ENCODE measurements at places on chromosomes 12 and 14. TPM values are rescaled to one million over a fixed set of nuclear protein-coding genes. Genes with fewer than 3 reads are reported as not detected.

- H3K36me3 ChIP-seq: no peaks in the 10 kb centered on the region
- no peaks in the 10 kb centered on the region for H3K4me1 ChIP-seq
- no peak overlapping the region for H3K4me3 ChIP-seq
- H3K27me3 ChIP-seq: no peaks in the 10 kb centered on the region
- DNase-seq: no peak
Observed at GRCh38 chr14:89672636-89673511, 255.8 kb upstream of the FOXN3 start.

- H3K27ac ChIP-seq: no peak overlapping the region
- DNase-seq: no peak
- no peaks in the 10 kb centered on the region for H3K36me3 ChIP-seq
- H3K27me3 ChIP-seq: no peaks in the 10 kb centered on the region
Observed at GRCh38 chr14:83646228-83646627, 1883.7 kb upstream of the FLRT2 start.

DNA sequence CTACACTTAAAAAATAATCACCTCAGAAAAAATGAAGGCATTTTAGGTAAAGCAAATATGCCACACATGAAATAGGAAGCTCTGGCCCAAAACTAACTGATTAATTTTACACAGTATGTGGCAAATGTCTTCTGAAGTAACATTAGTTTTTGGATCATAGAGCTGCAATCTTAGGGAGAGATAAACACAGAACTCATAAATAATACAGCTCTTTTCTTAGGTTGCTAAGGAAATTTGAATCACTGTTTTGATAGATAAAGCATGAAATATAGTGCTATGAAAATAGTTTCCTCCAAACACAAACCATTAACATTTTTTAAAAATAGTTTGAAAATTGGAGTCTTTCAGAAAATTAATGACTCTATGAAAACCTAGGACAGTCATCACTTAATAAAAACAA, 15.0 kb downstream of the RASSF9 start:
- no peaks in the 10 kb centered on the region for H3K27me3 ChIP-seq
- H3K4me1 ChIP-seq: peaks cover 27% of the 10 kb centered on the region
- H3K36me3 ChIP-seq: no peaks in the 10 kb centered on the region
- no peak overlapping the region for H3K4me3 ChIP-seq
- peak overlapping the region; percentile 54 for H3K27ac ChIP-seq

GRCh38 chr12:12823811-12824210, 10.7 kb downstream of the DDX47 start:
- H3K27me3 ChIP-seq: no peaks in the 10 kb centered on the region
- no peak overlapping the region for H3K27ac ChIP-seq
- H3K4me1 ChIP-seq: peaks cover 11% of the 10 kb centered on the region

GRCh38 chr12:14630793-14631192, 63.1 kb upstream of the PLBD1 start:
- H3K27me3 ChIP-seq: no peaks in the 10 kb centered on the region
- H3K4me1 ChIP-seq: peaks cover 29% of the 10 kb centered on the region
- H3K4me3 ChIP-seq: no peak overlapping the region
- H3K27ac ChIP-seq: no peak overlapping the region
- no peaks in the 10 kb centered on the region for H3K36me3 ChIP-seq

The TAS2R43 gene
- 4.9 TPM for total RNA-seq

The LGR5 gene
- total RNA-seq: 0.52 TPM

The SRRM4 gene
- not detected for total RNA-seq

- no peaks in the 10 kb centered on the region for H3K36me3 ChIP-seq
- H3K27me3 ChIP-seq: no peaks in the 10 kb centered on the region
- H3K27ac ChIP-seq: no peak overlapping the region
Observed at GRCh38 chr12:42631513-42631912, 42.0 kb upstream of the PRICKLE1 start.

The GNPNAT1 gene
- 9.6 TPM for total RNA-seq

GRCh38 chr12:2812290-2813213, at the start of gene ITFG2:
Gene ITFG2 (plus strand): TSS chr12:2812668. CDS start chr12:2812761, 93 bp downstream.
- peaks cover 2% of the 10 kb centered on the region for H3K36me3 ChIP-seq
- H3K27me3 ChIP-seq: no peaks in the 10 kb centered on the region
- peaks cover 19% of the 10 kb centered on the region for H3K4me1 ChIP-seq
- H3K4me3 ChIP-seq: peak within 1 kb of the TSS; percentile 69

DNA sequence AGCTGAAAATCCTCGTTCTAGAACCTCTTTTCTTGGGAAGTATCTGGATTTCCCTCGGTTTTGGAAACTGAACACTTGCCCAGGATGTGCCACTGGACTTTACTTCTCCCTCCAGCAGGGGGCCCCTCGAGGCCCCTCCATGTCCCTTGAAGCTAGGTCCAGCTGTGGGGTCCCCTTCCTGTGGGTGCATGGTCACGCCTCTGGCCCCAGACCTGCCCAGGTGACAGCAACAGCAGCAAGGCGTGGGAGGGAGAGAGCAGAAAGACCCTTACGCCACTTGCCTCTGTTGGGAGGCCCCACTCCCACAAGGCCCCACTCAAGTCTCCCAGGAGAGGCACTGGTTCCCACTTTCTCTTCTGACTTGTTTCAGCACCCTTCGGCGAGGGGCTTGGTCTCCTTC, 3.1 kb downstream of the SLC25A29 start:
- H3K36me3 ChIP-seq: no peaks in the 10 kb centered on the region
- no peaks in the 10 kb centered on the region for H3K27me3 ChIP-seq
- DNase-seq: no peak

The ZNF705A gene
- total RNA-seq: not detected

- no peak for DNase-seq
- no peak overlapping the region for H3K27ac ChIP-seq
- no peak overlapping the region for H3K4me3 ChIP-seq
- H3K4me1 ChIP-seq: no peaks in the 10 kb centered on the region
- no peaks in the 10 kb centered on the region for H3K36me3 ChIP-seq
Observed at GRCh38 chr12:28108599-28108998, 81.7 kb upstream of the CCDC91 start.

- no peaks in the 10 kb centered on the region for H3K36me3 ChIP-seq
- H3K4me3 ChIP-seq: no peak overlapping the region
- no peak for DNase-seq
- no peaks in the 10 kb centered on the region for H3K4me1 ChIP-seq
- H3K27me3 ChIP-seq: no peaks in the 10 kb centered on the region
Observed at GRCh38 chr12:42262271-42262670, 24.2 kb upstream of the YAF2 start.

DNA sequence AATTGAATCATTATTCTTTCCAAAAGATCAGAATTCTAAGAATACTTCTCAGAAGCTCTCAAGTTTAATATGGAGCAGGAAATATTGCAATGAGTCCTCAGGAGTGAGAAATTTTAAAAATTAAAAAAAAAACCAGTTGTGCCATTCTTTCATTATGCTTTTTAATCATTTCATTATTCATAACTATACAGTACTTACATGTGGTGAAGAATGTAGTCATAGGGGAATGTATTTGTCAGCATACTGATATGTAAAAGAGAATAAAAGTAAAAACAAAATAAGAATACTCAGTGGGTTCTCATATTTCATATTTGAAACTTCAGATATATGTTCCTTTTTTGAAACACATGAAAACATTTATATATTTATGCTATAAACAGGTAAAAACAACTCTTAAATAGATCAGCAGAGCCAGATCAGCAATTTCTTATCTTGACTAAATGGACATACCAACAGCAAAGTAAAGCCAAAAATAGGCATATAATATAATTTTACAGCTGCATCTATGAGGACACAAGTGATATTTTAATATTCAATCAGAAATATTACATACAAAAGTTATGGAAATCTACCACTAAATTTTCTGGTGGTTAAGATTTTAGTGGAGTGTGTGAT, 19.9 kb upstream of the MBIP start:
- no peaks in the 10 kb centered on the region for H3K4me1 ChIP-seq
- H3K4me3 ChIP-seq: no peak overlapping the region
- H3K27ac ChIP-seq: no peak overlapping the region
- no peak for DNase-seq

GRCh38 chr14:75323571-75323970, 44.9 kb downstream of the FOS start:
- H3K27me3 ChIP-seq: no peaks in the 10 kb centered on the region
- no peak overlapping the region for H3K27ac ChIP-seq
- no peak for DNase-seq
- no peaks in the 10 kb centered on the region for H3K36me3 ChIP-seq
- H3K4me1 ChIP-seq: no peaks in the 10 kb centered on the region
- no peak overlapping the region for H3K4me3 ChIP-seq

DNA sequence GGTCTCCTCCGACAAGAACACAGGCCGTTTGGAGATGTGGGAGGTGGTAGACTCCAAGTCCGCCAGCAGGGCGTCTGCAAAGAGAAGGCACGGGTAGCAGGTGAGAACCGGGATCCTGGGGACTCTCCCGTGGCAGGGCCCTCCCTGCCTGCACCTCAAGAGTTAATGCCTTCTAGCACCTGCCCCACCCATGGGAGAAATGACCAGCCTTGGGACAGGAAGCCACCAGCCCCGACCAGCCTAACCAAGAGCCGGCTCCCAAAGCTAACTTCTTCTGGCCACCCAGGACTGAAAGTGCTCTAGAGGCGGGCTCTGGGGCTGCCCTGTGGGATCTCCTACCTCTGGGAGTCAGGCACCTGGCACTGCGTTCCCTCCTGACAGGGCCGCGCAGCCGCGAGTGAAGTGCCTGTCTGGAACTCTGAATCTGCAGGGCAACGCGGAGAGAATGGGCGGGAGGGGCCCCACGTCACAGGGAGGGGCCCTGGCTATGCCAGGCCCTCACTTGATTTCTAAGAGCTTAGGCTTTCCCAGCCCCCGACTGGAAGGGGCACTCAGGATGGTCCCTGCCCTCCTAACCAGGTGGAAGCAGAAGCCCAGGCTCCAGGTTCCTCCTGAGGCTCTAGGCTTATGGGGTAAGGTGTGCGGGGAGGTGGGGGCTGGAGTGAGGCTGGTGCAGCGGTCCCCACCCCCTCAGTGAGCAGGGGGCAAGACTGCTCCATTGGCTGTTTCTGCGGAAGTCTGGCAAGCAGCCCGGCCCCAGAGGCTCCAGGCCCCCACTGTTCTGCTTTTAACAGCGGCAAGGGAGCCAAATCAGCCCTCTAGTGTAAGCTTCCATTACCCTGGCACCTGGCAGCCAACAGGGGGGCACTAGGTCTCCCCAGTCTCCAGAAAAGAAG, 23.6 kb upstream of the RPLP0 start:
- H3K27ac ChIP-seq: peak overlapping the region; percentile 64
- H3K4me1 ChIP-seq: peaks cover 45% of the 10 kb centered on the region
- DNase-seq: peak; percentile 92
- H3K36me3 ChIP-seq: no peaks in the 10 kb centered on the region
- H3K4me3 ChIP-seq: no peak overlapping the region

- H3K36me3 ChIP-seq: no peaks in the 10 kb centered on the region
- H3K27me3 ChIP-seq: no peaks in the 10 kb centered on the region
- DNase-seq: no peak
- no peak overlapping the region for H3K4me3 ChIP-seq
- peak overlapping the region; percentile 50 for H3K27ac ChIP-seq
- H3K4me1 ChIP-seq: peaks cover 11% of the 10 kb centered on the region
Observed at GRCh38 chr12:52175371-52176350, 16.2 kb downstream of the KRT80 start.

DNA sequence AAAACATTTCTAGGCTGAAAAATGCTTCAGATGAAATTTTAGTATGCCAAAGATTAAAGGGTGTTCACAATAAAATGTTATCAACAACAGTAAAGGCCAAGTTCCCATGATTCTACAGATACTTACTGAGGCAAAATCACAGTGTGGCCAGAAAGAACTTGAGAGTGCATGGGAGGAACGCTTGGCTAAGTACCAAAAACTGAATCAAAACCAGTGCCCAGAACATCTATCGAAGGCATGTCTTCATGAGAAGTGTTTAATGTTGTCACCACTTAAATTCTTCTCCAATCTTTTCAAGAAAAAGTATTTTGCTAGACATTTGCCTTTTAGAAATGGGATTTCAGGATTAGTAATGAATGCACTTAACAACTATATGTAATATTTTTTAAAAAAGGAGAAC, 41.5 kb downstream of the KIF21A start:
- H3K4me3 ChIP-seq: no peak overlapping the region
- no peak overlapping the region for H3K27ac ChIP-seq
- peaks cover 6% of the 10 kb centered on the region for H3K4me1 ChIP-seq

The JDP2 gene
- total RNA-seq: 17.9 TPM

The HNF1A gene
- total RNA-seq: 13.2 TPM

GRCh38 chr12:1594006-1594260, 448 bp downstream of the FBXL14 start:
- H3K4me3 ChIP-seq: peak overlapping the region; percentile 47
- DNase-seq: no peak
- no peaks in the 10 kb centered on the region for H3K36me3 ChIP-seq
- H3K27me3 ChIP-seq: no peaks in the 10 kb centered on the region
- H3K4me1 ChIP-seq: peaks cover 48% of the 10 kb centered on the region

GRCh38 chr14:64253672-64254071, 40.5 kb downstream of the ESR2 start:
- H3K27me3 ChIP-seq: no peaks in the 10 kb centered on the region
- H3K36me3 ChIP-seq: no peaks in the 10 kb centered on the region
- H3K4me3 ChIP-seq: no peak overlapping the region
- peaks cover 13% of the 10 kb centered on the region for H3K4me1 ChIP-seq
- no peak for DNase-seq

- H3K4me3 ChIP-seq: no peak overlapping the region
- peaks cover 17% of the 10 kb centered on the region for H3K4me1 ChIP-seq
- no peaks in the 10 kb centered on the region for H3K36me3 ChIP-seq
- H3K27me3 ChIP-seq: no peaks in the 10 kb centered on the region
Observed at GRCh38 chr12:101694297-101694848, 3.1 kb upstream of the CHPT1 start.

DNA sequence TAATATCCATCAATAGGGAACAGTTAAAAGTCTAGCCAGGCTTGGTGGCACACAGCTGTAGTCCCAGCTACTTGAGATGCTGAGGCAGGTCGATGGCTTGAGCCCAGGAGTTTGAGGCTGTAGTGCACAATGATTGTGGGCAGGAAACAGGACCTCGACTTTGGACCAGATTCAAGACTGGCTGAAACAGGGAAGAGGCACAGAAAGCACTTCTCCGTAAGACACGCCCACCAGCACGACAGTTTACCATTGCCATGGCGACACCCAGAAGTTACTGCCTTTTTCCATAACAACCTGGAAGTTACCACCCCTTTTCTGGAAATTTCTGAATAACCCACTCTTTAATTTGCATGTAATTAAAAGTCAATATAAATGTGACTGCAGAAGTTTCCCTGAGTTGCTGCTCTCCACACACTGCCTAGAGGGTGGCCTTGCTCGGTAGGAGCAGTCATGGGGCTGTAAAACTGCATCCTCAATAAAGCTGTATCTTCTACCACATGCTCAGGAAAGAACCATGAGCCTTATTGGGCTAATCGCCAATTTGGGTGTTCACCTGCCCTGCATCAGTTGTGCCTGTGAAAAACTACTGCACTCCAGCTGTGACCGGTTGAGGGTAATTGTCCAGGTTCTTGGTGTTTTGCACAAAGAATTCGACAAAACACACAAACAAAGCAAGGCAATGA, 4.6 kb upstream of the LRRC23 start:
- H3K36me3 ChIP-seq: no peaks in the 10 kb centered on the region
- no peaks in the 10 kb centered on the region for H3K27me3 ChIP-seq
- peak; percentile 76 for DNase-seq
- no peak overlapping the region for H3K4me3 ChIP-seq
- H3K4me1 ChIP-seq: peaks cover 23% of the 10 kb centered on the region

The C12orf42 gene
- total RNA-seq: not detected

- H3K36me3 ChIP-seq: no peaks in the 10 kb centered on the region
- no peak for DNase-seq
- H3K27me3 ChIP-seq: no peaks in the 10 kb centered on the region
- no peak overlapping the region for H3K27ac ChIP-seq
- no peak overlapping the region for H3K4me3 ChIP-seq
Observed at GRCh38 chr12:95443459-95443858, 30.5 kb upstream of the METAP2 start.

GRCh38 chr12:3869865-3870264, 3.3 kb downstream of the PARP11 start:
- H3K27me3 ChIP-seq: no peaks in the 10 kb centered on the region
- H3K4me1 ChIP-seq: peaks cover 20% of the 10 kb centered on the region
- H3K36me3 ChIP-seq: no peaks in the 10 kb centered on the region
- no peak overlapping the region for H3K27ac ChIP-seq
- H3K4me3 ChIP-seq: no peak overlapping the region
- DNase-seq: no peak

All from body of pancreas (tissue), 4 donors.